Epithelial cell of proximal tubule (primary cell): ENCODE measurements at places on chromosomes 16 and 17. TPM values are rescaled to one million over a fixed set of nuclear protein-coding genes. Genes with fewer than 3 reads are reported as not detected.

- DNase-seq = no peak
Measured at GRCh38 chr17:80656590-80656989, 112.0 kb downstream of the RPTOR start.

GRCh38 chr16:22843856-22844255, 29.9 kb downstream of the HS3ST2 start:
- no peak for DNase-seq

DNA sequence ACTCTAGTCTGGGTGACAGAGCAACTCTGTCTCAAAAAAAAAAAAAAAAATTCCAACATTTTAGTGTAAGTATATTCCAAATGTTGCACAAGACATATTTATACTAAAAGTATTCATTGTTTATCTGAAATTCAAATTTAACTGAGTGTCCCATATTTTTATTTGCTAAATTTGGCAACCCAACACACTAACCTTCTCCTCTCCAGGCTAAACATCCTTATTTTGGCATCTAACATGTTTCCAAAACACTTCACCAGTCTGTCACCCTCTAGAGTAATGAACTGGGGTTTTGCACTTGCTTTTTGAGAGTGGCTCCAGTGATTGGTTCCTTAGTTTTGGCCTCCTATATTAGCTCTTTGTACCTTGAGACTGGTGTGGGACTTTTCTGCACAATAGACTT, 243.4 kb upstream of the SALL1 start:
- no peak for DNase-seq

DNA sequence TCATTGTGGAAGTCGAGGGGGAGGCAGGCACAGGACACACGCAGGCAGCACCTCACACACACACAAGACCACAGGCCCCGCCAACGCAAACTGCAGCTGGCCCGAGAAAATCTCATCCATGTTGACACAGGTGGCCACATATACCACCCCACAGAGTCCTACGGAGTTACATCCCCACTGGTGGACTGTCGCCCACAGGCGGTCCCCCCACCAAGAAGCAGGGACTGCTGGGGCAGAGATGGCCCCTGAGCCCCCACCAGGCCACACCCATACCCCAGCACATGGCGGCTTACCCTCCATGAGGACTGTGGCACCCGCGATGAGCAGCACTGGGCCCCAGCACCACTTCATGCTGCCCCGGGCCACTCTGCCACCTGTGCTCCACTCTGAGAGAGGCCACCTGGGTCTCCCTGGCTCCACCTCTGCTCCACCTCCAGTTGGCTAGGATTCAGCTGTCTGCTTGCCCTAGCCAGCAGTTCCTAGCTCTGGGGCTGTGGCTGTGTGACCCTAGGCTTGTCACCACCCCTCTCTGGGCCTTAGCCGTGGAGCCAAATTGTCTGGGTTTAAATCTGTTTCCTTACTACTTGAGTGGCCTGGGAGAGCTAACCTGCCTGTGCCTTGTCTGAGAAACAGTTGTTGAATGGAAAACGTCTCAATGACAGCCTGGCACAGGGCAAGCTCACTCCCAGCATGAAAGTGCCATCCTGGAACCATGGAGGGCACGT, at the start of gene PRSS53:
Gene PRSS53, minus strand, starts transcription at position 485 of the 725 bp plus-strand sequence. Its CDS starts 134 bp downstream, at position 351.
- DNase-seq = no peak

DNA sequence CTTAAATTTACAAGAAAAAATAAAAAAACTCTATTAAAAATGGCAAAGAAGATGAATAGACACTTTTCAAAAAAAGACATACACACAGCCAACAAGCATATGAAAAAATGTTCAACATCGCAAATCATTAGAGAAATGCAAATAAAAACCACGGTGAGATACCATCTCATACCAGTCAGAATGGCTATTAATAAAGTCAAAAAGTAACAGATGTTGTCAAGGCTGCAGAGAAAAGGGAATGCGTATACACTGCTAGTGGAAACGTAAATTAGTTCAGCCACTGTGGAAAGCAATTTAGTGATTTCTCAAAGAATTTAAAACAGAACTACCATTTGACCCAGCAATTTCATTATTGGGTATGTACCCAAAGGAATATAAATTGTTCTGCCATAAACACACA, 31.4 kb downstream of the CAPNS2 start:
- no peak for DNase-seq

GRCh38 chr17:8481089-8481488, 45.4 kb downstream of the NDEL1 start:
- no peak for DNase-seq

DNA sequence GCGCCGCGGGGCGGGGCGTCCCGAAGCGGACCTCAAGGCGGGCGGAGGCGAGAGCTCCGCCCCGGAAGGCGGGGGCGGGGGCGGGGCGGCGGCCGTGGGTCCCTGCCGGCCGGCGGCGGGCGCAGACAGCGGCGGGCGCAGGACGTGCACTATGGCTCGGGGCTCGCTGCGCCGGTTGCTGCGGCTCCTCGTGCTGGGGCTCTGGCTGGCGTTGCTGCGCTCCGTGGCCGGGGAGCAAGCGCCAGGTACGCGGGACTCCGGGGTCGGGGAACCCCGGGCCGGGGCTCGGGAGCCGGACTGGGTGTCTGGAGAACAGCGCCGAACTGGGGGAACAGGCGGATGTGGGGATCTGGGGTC, at the start of gene TNFRSF12A:
Gene TNFRSF12A, plus strand, starts transcription at position 122 of the 357 bp plus-strand sequence. Its CDS starts 30 bp downstream, at position 152.
- no peak for DNase-seq

DNA sequence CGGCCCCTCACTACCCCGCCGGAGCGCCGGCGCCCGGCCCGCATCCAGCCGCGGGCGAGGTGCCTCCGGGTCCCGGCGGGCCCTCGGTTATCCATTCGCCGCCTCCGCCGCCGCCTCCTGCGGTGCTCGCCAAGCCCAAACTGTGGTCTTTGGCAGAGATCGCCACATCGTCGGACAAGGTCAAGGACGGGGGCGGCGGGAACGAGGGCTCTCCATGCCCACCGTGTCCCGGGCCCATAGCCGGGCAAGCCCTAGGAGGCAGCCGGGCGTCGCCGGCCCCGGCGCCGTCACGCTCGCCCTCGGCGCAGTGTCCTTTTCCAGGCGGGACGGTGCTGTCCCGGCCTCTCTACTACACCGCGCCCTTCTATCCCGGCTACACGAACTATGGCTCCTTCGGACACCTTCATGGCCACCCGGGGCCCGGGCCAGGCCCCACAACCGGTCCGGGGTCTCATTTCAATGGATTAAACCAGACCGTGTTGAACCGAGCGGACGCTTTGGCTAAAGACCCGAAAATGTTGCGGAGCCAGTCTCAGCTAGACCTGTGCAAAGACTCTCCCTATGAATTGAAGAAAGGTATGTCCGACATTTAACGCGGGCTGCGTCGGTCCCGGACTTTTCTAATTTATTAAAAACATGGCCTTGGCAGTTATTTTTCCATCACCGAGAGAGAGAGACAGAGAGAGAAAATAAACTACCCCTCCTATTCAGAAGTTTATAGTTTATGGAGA, 2.8 kb downstream of the IRX5 start:
- no peak for DNase-seq

DNA sequence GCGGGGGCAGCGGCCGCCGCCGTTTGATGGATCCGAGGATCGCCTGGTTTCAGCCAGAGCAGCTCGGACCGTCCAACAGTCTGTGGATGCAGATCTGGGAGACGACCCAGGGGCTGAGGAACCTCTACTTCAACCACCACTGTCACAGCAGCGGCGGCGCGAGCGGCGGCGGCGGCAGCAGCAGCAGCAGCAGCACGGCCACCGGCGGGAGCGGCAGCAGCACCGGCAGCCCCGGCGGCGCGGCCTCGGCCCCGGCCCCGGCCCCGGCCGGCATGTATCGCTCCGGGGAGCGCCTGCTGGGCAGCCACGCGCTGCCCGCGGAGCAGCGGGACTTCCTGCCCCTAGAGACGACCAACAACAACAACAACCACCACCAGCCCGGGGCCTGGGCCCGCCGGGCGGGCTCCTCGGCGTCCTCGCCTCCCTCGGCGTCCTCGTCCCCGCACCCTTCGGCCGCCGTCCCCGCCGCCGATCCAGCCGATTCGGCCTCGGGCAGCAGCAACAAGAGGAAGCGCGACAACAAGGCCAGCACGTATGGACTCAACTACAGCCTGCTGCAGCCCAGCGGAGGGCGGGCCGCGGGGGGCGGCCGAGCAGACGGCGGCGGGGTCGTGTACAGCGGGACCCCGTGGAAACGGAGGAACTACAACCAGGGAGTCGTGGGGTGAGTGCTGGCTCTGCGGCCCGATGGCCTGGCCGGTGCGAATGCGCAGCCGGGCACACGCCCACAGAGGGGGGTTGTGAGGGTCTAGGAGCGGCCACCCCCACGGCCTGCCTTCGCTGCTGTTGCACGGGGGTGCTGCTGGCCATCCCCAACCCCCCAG, 702 bp downstream of the TENT4B start:
- no peak for DNase-seq

DNA sequence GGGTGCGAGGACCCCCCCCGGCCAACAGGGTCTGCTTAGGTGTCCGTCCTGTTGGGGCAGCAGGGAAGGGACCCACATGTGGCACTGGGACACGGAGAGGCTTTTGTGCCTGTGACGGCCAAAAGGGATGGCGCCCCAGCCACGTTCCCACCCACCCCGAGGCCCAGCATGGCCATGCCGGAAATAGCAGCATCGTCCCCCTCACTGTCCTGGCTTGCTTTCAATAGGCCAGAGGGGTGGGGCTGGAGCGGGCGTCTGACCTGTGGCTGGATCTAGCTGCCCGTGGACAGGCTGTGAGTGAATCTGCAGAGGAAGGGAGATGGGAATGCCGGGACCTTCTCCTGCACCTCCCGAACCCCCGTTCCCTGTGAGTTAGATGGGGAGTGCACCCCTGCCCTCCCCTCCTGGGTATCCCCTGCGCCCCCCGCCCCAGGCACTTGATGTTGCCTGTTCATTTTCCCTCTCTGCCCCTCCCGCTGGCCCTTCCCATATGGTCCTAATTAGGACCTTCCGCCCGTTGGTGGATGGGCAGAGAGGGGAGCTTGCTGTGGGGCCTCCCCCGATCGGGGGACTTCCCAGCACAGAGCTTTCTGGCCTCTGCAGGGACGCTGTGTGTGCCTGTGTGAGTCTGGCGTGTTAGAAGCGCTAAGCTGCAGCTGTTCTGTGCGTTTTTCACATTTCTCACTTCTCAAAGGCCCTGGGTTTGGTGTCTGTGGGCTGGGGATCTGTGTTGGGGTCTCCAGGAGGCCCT, 292.8 kb downstream of the SEC14L1 start:
- no peak for DNase-seq

DNA sequence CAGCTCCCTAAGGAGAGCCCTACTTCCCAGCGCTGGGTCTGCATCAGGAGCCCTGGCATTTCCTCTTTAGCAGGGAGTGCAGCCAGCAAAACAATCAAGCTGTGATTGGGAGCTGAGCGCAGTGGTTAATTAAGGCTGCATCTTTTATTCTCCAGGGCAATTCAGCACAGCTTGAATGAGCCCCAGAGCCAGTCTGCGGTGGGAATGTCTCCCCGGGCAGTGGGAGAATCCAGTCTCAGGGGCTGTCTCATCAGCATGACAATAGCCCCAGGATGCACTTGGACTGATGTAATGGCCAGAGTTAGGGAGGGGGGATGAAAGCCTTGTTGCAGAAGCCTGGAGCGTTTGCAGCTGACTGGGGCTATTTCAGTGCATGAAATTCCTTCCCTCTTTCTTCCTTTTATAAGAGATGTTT, 292.6 kb upstream of the SOX9 start:
- no peak for DNase-seq

DNA sequence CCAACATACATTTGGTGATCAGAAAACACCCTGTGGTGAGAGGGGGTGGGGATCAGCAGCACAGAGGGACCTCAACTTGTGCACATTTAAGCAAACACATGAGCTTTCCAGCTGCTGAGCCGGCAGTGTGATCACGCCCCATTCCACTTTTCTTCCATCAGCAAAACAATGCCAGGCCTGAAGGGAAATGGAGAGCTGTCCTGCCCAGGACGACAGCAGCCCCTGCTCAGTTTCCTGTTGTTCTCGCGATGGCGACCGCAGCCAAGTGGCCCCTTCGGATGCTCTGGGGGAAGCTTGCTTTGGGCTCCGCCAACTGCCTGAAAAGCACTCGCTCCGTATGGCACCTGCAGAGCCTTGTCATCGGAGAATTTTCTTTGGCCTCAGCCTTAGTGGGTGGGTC, 272.3 kb downstream of the FOXL1 start:
- DNase-seq = no peak

GRCh38 chr17:38511150-38512108, 83.2 kb downstream of the ARHGAP23 start:
- no peak for DNase-seq

- no peak for DNase-seq
Measured at GRCh38 chr17:80359422-80360110, 55.4 kb upstream of the ENDOV start.

- no peak for DNase-seq
Measured at GRCh38 chr16:26195225-26195624, 503.5 kb downstream of the HS3ST4 start.

GRCh38 chr16:48949636-48950035, 332.0 kb downstream of the CBLN1 start:
- DNase-seq = no peak

GRCh38 chr17:42183741-42184711, 1.2 kb downstream of the HCRT start:
- DNase-seq = no peak

DNA sequence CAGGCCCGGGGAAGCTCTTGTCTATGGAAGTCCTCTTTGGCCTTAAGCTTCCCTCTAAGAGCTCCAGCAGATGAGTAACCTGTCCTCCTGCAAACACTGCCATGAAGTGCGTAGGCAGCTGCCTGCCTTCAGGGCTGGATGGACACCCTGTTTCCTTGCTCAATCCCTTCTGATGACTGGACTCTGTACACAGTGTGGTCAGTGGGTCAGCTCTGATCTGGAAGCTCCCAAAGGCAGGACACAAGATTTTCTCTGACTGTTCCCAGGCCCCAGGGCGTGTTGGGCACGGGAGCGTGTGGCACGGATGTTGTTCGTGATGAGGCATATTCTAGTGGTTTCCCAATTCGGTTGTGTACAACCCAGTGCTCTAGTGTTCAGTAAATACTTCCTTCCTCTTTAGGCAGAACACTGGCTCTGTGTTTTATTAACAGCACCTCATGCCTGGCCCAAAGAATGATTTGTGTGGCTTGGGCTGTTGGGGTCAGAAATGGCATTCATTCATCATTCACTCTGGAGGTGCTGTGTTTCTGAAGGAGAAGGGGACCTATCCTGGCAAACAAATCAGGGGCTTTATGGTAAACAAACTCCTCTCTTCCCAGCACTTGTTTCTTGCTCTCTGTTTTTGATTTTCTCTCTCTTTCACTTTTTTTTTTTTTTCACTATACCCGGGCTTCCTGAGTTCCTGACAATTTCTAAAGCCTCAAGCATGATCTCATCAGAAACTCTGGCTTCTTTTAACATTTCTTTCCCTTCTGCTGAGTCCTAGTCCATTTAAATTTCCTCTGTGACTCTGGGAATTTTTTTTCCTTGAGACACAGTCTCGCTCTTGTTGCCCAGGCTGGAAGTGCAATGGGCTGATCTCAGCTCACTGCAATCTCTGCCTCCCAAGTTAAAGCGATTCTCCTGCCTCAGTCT, 12.0 kb upstream of the RNF157 start:
- peak; percentile 100 for DNase-seq

- no peak for DNase-seq
Measured at GRCh38 chr17:58344047-58344790, 7.8 kb downstream of the SUPT4H1 start.

The FBXW10 gene
- total RNA-seq = not detected in 2 replicates

The TBC1D3G gene
- total RNA-seq = not detected in 2 replicates

The FOXN1 gene
- total RNA-seq = not detected in 2 replicates

The SLC5A10 gene
- not detected in 2 replicates for total RNA-seq

The TLCD3B gene
- total RNA-seq = not detected in 2 replicates

The RTN4RL1 gene
- total RNA-seq = not detected in 2 replicates

The NOL3 gene
- total RNA-seq = 12.5 and 39.4 TPM in 2 replicates

The SMG1 gene
- 18.2 and 33.5 TPM in 2 replicates for total RNA-seq
